Progenitor cell of endocrine pancreas (in vitro differentiated cells): ENCODE measurements at places on chromosomes 12 and 14. TPM values are rescaled to one million over a fixed set of nuclear protein-coding genes. Genes with fewer than 3 reads are reported as not detected.

The TOMM20L gene
- total RNA-seq, result 0.55 TPM in 1 of 2 replicates, not detected in the other

The KERA gene
- not detected in 2 replicates for total RNA-seq

The PTPN21 gene
- 40.0 and 42.1 TPM in 2 replicates for total RNA-seq

The WDR89 gene
- total RNA-seq, result 18.6 and 20.6 TPM in 2 replicates

The LTBR gene
- 17.8 and 18.3 TPM in 2 replicates for total RNA-seq

DNA sequence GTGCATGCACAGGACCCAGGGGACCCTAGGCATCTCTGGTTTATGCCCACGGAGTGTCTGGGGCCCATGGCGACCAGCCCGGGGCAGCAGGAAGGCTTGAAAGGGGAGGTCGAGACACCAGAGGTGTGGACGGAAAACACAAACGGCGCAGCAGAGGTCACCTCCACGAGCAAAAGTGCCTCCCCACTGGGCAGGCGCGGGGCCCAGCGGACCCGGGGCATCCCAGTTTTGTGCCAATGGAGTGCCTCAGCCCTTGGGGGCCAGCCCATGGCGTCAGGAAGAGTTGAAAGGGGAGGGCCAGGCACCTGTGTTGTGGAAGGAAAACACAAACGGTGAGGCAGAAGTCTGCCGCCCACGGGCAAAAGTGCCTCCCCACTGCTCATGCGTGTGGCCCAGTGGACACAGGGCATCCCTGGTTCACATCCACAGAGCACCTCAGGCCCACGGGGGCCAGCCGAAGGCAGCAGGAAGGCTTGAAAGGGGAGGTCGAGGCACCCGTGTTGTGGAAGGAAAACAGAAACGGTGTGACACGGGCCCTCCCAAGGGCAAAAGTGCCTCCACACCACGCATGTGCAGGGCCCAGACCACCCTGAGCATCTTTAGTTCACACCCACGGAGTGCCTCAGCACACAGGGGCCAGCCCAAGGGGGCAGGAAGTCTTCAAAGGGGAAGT is 378.8 kb downstream of the ALG10 start:
- peaks cover 1% of the 10 kb centered on the region for H3K36me3 ChIP-seq
- H3K4me3 ChIP-seq, result no peak overlapping the region
- no peaks in the 10 kb centered on the region for H3K4me1 ChIP-seq

GRCh38 chr12:1919763-1920162 is 1.3 kb upstream of the CACNA2D4 start:
- H3K36me3 ChIP-seq, result no peaks in the 10 kb centered on the region
- H3K4me3 ChIP-seq, result no peak overlapping the region
- peaks cover 13% of the 10 kb centered on the region for H3K27me3 ChIP-seq
- H3K4me1 ChIP-seq, result no peaks in the 10 kb centered on the region
- no peak overlapping the region for H3K27ac ChIP-seq
- no peak for DNase-seq

GRCh38 chr14:58055497-58056010 is 96.5 kb downstream of the ARMH4 start:
- H3K27ac ChIP-seq, result no peak overlapping the region
- H3K36me3 ChIP-seq, result no peaks in the 10 kb centered on the region
- DNase-seq, result no peak
- H3K4me3 ChIP-seq, result no peak overlapping the region
- peaks cover 1% of the 10 kb centered on the region for H3K4me1 ChIP-seq

- DNase-seq, result no peak
- peaks cover 2% of the 10 kb centered on the region for H3K4me1 ChIP-seq
- H3K27me3 ChIP-seq, result no peaks in the 10 kb centered on the region
- no peak overlapping the region for H3K4me3 ChIP-seq
- no peak overlapping the region for H3K27ac ChIP-seq
Measured at GRCh38 chr12:26954027-26954426, 15.8 kb downstream of the FGFR1OP2 start.

DNA sequence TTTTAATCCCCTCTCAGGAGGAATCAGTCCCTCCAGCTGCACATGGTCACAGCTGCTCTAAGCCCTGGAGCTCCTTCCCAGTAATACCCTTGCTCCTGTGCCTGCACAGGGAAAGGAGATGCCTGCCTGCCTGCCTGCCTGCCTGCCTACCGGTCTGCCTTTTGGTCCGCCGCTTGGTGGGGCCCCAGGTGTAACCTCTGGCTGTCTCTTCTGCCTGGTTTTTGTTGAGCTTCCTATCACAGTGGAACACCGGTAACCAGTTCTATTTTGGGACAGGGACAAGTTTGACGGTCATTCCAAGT is 99.8 kb downstream of the DAD1 start:
- DNase-seq, result no peak
- H3K4me3 ChIP-seq, result no peak overlapping the region
- H3K27me3 ChIP-seq, result peaks cover 9% of the 10 kb centered on the region
- H3K27ac ChIP-seq, result no peak overlapping the region
- H3K4me1 ChIP-seq, result peaks cover 47% of the 10 kb centered on the region

GRCh38 chr12:130031571-130032189 is 127.9 kb upstream of the TMEM132D start:
- H3K4me3 ChIP-seq, result no peak overlapping the region
- H3K27ac ChIP-seq, result no peak overlapping the region
- H3K4me1 ChIP-seq, result peaks cover 9% of the 10 kb centered on the region
- peak; percentile 60 for DNase-seq
- no peaks in the 10 kb centered on the region for H3K36me3 ChIP-seq

DNA sequence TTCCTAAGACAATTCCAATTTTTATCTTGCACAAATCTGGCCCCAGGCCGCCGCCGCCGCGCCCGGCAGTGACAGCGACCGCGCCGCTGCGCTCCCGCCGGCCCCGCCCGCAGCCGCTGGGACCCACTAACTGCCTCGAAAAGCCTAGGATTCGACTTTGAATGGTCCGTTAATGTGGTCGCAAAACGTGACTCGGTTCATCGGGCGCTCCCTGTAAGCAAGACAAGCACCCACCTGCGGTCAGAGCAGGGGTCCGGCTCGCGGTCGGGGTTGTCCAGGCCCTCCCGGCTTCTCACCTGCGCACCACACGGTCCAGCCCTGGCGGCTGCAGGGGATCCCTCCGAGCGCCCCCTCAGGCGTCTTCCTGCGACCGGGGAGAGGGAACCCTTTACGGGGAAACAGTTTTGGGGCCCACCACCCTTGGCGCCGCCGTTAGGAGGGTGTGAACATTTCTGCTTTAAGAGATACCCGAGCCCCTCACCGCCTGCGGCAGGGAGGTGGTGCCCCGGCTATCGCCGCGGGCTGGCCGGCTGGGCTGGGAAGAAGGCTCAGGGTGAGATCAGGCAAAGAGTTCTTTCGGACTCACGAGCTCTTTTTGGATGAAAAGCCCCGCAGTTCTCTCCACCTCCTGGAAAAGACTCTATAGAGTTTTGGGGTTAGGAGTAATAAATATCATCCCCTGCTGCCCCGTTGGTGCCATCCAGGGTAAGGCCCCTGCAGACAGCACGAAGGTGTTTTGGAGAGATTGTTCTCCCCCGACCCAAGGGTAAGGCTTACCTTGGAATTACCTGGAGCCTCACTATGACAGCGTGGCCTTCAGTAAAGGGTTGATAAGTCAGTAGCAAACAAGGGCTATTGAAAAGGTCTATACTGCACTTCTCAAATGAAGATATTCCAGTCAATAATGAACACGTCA is 13.6 kb upstream of the FOXJ2 start:
- no peaks in the 10 kb centered on the region for H3K36me3 ChIP-seq
- peaks cover 48% of the 10 kb centered on the region for H3K27me3 ChIP-seq
- peak; percentile 62 for DNase-seq
- H3K4me3 ChIP-seq, result peak overlapping the region; percentile 69
- H3K4me1 ChIP-seq, result peaks cover 3% of the 10 kb centered on the region

- no peak for DNase-seq
- H3K4me1 ChIP-seq, result peaks cover 10% of the 10 kb centered on the region
- no peaks in the 10 kb centered on the region for H3K27me3 ChIP-seq
- no peak overlapping the region for H3K4me3 ChIP-seq
- H3K27ac ChIP-seq, result peak overlapping the region; percentile 19
Measured at GRCh38 chr14:31124197-31124596, 83.4 kb downstream of the HECTD1 start.
